Hindlimb muscle (tissue), 1 donor: ENCODE measurements at places on chromosomes 7 and 10. TPM values are rescaled to one million over a fixed set of nuclear protein-coding genes. Genes with fewer than 3 reads are reported as not detected.

The MRLN gene
- polyA plus RNA-seq = 172 TPM

The AKR1C2 gene
- 5.7 TPM for polyA plus RNA-seq

The PAX2 gene
- polyA plus RNA-seq = not detected

The GRB10 gene
- 16.5 TPM for polyA plus RNA-seq

GRCh38 chr7:8373851-8374250 lies 59.6 kb upstream of the NXPH1 start:
- DNase-seq = no peak

GRCh38 chr7:999941-1000935 lies 17.3 kb downstream of the CYP2W1 start:
- DNase-seq = no peak

GRCh38 chr7:131052285-131052904 lies 275.3 kb upstream of the MKLN1 start:
- DNase-seq = no peak

DNA sequence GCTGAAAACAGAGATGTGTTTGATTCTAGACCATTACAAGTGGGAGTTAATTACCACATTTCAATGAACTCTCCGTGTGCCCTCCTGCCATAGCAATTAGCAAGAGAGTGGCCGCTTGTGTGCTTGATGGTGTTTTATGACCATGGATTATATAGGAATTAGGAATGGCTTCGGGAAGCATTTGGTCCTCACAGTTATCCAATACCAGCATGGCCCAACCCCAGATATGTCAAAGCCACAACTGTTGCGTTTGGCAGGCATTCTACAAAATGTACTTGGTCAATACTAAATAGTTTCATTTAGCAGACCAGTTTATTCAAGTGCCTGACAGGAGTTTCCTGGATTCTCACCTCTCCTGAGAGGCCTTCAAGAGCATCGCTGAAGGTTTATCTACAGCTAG lies 509.0 kb upstream of the GALNT17 start:
- no peak for DNase-seq

- DNase-seq = no peak
Observed at GRCh38 chr10:69385454-69386350, 31.0 kb downstream of the TACR2 start.

DNA sequence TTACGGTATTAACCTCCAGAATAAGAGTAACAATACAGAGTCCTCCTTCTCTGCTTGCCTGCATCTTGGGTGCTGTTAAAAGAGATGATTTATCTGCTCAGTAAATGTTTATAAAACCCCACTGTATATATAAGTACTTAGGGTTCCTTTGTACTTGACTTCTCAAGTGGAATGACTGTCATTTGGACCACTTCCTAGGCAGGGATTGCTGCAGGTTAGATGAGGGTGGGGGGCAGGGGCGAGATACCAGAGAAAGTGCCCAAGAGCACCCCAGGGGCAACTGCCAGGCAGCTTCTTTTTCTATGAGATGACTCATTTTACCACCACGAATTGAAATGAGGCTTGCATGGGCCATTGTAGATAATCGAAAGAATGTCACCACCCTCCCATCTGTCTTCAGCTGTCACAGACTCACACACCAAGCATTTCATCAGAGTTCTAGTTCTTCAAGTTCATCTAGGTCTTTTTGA lies 421.9 kb upstream of the GALNT17 start:
- DNase-seq = no peak

- DNase-seq = no peak
Observed at GRCh38 chr7:122442929-122443328, 138.4 kb upstream of the FEZF1 start.

DNA sequence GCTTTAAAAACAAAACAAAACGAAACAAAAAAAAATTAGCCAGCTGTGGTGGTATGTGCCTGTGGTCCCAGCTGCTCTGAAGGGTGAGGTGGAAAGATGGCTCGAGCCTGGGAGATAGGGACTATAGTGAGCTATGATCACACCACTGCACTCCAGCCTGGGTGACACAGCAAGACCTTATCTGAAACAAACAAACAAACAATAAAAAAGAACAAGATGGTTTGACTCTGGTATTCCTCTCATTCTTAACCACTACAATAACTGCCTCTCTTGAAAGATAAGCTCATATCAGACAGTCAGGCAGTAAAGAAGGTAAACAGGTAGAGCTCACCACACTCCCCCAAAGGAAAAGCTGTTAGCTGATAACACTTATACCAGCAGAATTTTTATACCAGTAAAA lies 14.1 kb upstream of the DUSP5 start:
- DNase-seq = no peak
